ENCODE measurements at places on chromosomes 6 and 20. TPM values are rescaled to one million over a fixed set of nuclear protein-coding genes. Genes with fewer than 3 reads are reported as not detected.

SLC13A3 gene
- not detected for total RNA-seq

CYP39A1 gene
- 6.2 TPM for total RNA-seq

RAET1E gene
- total RNA-seq, result 1.5 TPM

NKX2-2 gene
- total RNA-seq, result 2.6 TPM

DDX43 gene
- not detected for total RNA-seq

SIRPD gene
- not detected for total RNA-seq

NRSN1 gene
- total RNA-seq, result not detected

CRIP3 gene
- not detected for total RNA-seq

DNA sequence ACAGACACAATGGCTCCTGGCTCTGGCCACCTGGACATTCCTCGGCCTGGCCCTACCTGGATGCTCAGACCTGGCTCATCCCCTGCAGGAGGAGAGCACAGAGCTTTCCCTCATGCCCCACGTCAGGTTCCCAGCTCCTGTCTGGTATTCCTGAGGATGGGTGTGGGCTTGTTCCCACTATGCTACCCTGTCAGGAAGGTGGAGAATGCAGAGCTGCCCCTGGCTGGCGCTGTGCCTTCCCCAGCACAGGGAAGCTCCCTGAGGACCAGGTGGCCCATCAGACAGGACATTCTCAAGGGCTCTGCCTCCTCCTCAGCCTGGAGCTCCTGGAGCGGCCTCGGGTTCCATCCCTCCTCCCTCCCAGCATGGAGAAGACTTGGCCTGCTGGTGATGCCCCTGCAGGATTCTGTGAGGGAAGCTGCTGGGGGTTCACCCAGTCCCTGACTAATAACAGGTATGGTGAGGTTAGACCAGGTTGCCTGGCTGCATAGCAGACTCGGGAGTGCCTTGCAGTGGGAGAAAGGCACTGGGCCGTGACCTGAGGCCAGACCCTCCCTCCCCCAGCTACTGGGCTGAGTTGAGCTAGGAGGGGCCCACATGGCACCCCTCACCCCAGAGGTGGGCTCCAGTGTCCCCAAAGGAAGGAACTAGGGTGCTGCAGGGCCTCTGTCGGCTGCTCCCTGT lies 156.0 kb upstream of the MLN start:
- DNase-seq, result no peak

- DNase-seq, result peak; percentile 72
Observed at GRCh38 chr20:52083627-52084232, 107.8 kb downstream of the ZFP64 start.

DNA sequence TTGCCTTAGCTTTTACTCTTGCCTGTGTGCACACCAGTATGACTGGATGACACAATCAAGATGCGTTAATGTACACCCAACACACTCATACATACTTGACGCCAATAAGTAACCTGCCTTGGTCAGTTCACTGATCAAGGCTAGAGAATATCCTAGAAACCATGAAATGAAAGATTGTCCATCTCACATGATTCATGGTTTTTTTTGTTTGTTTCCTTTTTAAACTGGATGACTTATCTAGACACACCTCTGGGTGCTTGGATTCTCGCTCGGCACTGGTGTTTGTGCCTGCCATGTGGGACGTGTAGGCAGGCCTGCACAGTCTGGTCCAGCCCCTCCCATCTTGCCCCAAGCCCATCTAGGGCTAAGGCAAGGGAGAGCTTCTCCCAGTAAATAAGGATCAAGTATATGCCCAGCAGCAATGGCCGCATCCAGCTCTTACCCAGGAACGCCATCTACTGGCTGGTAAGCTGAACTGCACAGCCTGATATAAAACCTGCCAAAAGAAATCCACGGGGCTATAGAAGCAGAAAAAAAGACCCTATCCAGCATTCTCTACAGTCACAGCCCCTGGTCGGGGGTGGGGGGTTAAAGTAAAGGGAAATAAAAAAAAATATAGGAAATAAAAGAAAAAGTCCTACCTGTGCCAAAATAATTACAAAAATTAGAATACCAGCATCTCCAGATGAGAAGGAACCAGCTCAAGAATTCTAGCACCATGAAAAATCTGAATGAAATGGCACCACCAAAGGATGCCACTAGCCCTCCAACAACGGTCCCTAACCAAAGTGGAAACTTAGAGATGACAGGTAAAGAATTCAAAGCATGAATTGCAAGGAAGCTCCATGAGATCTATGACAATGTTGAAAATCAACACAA lies 73.3 kb downstream of the OTOR start:
- DNase-seq, result peak; percentile 41

- DNase-seq, result peak; percentile 84
Observed at GRCh38 chr6:75424618-75425548, 68.7 kb downstream of the FILIP1 start.

- DNase-seq, result no peak
Observed at GRCh38 chr6:50213146-50213545, 163.4 kb upstream of the DEFB112 start.

DNA sequence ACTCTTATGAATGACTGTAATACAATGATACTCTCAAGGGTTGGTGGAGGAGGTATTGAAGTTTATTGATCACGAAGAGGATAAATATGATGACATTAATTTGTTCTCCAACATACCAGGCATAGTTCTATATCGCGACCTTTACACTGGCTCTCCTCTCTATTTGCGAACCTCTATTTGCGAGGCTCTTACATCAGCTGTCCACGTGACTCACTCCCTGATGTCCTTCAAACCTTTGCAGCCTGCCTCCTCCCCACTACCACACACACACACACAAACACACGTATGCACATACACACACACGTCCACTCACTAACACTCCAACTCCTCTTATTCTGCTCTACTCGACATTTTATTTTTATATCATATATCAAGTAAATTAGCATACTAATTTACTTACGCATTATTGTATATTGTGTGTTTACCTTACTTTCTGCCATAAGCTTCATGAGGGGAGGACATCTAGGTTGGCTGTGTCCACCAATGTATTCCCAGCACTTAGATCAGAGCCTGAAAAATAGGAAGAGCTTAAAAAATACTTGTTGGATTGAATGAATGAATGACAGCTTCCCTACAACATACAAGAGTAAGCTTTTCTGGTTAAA lies 53.3 kb upstream of the TNFRSF21 start:
- DNase-seq, result no peak

GRCh38 chr6:138545621-138545980 lies 46.3 kb upstream of the NHSL1 start:
- DNase-seq, result no peak

DNA sequence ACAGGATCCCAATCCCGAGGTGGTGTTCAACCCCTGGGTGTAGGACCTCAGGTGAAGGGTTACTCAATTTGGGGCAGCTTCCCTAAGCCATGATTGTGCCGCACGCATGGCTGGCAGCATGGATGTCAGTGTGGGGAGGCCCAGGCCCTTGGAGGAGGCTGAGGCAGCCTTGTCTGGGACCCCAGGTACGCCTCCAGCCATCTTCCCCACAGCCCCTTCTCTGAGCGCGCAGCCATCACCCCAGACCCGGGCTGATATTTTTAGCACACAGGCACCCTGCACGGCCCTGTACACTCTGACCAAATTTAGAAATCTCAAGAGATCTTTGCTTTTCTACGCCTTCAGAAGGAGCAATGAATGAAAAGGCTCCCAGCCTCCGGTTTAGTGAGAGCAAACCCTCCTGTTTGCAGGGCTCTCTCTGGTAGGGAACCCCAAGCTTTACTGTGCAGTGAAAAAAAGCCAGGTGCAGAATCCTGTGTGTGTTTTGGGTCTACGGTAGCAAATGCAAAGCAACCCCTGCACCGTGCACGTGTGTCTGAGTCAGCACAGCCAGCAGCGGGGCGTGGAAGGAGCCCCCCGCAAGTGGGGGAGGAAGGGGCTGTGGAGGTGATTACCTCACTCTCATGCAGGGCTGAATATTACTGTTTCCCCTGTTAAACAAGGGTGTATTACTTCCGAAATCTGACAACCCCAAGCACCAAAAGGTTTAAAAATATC lies 44.3 kb downstream of the CTCFL start:
- DNase-seq, result no peak

DNA sequence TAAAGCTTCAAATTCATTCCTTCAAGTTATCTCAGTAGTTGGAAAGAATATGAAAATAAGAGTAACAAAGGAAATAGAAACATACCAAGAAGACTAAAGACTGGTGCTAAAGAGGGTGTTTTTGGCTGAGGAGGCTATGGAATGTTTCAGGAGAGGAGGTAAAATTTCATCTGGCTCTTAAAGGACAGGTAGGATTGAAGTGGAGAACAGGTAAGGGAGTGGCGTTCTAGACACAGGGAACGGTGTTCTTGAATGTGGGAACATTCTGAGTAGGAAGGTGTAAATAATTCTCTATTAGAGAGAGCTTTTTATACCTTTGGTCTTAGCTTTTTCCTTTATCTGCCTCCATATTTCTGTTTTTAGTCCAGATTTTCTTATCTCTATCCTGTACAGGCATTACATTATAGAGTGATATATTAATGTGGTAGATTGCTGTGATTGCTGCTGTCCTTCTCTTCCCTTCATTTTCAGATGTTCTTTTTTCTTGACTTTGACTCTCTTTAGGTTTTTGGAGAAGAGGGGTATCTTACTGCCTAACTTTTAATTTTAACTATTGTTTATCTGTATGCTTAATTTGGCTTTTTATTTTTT lies 15.4 kb downstream of the QKI start:
- no peak for DNase-seq

GRCh38 chr6:150380256-150380655 lies 11.4 kb downstream of the IYD start:
- no peak for DNase-seq

DNA sequence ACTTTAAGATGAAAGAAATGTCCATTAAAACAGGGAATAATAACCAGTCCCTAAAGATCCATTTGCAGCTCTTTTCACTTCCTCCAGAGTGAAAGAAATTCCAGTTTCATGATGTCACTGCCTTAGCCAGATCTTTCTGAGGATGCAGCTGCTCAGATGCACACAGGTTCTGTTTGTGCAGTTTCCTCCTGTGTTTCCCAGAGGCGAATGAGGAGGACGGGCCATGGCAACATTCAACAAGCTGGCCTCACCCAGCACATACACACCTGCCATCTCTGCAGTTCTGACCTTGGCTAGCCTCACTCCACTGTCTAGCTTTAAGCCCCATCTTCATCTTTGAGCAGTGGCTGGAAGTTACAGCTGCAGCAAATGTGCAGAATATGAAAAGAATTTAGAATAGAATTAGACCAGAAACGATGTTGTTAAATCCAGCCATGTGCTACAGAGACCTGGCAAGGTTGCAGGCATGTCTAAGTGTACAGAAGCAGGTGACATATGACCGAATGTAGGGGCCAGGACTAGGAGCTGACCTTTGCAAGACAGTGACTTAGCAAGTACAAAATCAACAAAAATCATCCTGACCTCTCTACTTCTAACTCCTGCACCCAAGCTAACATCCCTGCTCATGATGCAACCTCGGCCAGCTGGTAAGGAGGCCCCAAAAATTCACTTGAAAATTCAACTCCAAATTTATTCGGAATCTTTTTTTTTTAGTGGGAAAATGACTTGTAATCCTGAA lies 35.0 kb downstream of the FAM50B start:
- peak; percentile 75 for DNase-seq

DNA sequence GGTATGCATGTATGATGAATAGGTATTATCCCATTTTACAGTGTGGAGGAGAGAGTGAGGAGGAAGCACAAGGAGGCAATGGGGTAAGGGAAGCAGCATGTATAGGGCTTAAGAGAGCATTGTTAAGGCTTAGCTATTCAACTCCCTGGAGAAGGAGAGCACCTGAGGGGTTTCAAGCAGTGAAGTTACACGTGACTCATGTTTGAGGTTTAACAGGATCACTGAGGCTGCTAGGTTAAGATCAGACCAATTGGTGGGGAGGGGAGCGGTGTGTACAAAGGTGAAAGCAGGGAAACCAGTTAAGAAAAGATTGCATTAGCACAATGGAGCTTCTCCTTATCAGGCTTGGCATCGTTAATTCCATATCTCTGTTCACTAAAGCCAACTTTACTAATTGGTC lies 64.4 kb upstream of the NHSL1 start:
- DNase-seq, result peak; percentile 51

DNA sequence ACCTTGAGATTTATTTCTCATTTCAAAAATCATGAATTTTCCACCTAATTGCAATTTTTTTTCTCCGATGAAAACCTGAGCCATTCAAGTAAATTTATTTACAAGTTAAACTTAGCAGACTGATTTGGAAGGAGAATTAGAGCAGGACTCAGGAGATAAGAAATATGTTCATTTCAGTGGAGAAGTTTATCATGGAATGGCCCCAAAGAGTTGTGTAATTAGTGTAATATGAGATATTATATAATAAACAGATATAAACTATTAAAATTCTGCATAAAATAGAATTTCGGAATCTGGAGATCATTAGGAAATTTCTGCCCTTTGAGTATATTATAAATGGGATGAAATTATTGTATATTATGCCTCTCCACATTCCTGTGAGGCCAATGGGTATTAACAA lies 596.8 kb downstream of the QKI start:
- DNase-seq, result no peak

- DNase-seq, result no peak
Observed at GRCh38 chr6:6980999-6981597, 126.7 kb upstream of the RREB1 start.

DNA sequence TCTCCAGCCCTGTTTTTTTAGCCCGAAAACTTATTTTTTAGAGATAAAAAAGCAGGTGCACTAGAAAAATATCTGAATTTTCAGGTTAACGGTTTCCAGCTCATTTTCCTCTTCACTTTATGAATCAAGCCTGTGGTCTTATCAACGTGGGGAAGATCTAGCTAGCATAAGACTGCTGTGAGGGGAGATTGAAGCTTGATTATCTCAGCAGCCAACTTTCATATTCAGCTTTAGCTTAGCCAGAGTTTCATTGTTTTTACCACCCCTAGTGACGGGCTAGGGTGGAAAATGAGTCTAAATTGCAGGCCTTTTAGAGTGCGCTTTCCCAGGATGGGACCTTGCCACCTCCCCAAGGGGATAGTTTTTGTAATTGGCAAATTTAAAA lies 11.9 kb upstream of the RBM38 start:
- no peak for DNase-seq

DNA sequence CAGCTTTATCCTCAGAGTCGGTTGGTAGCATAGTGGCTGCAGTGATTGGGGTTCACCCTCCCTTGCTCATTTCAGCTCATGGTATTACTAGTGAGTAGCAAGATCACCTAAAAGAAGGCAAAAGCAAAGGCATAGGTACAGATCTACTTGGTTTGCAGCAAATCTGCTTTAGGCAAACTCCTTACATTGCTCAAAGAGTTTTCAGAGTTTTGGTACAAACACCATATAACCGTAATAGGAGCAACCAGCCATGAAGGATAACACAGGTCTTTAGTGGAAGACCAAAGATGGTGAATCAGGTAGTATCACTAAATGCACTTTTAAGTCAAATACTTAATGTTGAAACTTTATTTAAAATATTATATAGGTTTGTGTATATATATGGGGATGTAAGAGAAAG lies 172.9 kb downstream of the ARID1B start:
- no peak for DNase-seq

- peak; percentile 32 for DNase-seq
Observed at GRCh38 chr6:74749211-74750147, 456.4 kb downstream of the COL12A1 start.

- DNase-seq, result no peak
Observed at GRCh38 chr20:23165964-23166363, 79.8 kb upstream of the CD93 start.
